ENCODE measurements at places on chromosomes 12 and 14.

- no peak for DNase-seq
These were observed 291.2 kb downstream of the CPNE8 start for GRCh38 chr12:38614171-38614570.

DNA sequence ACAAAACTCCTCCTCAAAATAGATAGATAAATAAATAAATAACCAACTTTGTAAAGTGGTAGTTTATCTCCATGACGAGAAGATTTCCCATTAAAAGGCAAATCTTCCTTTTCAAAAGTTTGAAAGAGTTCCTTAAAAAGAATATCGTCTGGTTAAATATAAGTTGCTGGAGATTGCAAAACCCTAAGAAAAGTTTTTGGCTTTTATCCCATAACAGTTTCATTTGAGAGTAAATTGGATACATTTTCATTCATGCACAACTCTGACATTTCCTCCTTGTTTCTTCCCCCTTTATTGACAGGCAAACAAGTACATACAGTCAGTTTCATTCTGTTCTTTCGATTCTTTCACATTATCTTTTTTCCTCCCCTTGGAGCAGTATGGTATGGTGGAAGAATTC is 45.4 kb upstream of the BTG1 start:
- DNase-seq, result no peak

GRCh38 chr12:132617822-132618682 is 524 bp upstream of the P2RX2 start:
- no peak for DNase-seq

GRCh38 chr14:74963705-74964271 is 8.4 kb upstream of the PGF start:
- DNase-seq, result no peak

DNA sequence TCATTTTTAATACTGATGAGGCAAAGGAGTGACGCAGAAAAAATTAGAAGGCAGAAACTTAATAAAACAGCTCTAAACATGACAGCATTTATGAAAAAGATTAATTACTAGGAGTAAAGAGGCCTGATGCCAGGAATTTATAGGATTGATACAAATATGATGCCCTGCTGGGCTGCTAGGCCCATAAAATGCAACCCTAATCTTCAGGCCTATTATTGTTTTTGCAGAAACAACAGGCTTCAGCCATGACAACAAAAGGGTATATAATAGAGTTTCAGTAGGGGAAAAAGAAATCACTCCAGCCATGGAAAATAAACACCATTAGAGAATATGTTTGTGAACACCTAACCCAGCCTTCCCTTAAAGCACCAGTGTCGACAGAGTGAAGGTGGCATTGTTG is 50.6 kb downstream of the OTX2 start:
- DNase-seq, result no peak

- no peak for DNase-seq
These were observed 95.6 kb downstream of the DERA start for GRCh38 chr12:16006752-16007151.
